ENCODE measurements at places on chromosomes 7 and 10.

DNA sequence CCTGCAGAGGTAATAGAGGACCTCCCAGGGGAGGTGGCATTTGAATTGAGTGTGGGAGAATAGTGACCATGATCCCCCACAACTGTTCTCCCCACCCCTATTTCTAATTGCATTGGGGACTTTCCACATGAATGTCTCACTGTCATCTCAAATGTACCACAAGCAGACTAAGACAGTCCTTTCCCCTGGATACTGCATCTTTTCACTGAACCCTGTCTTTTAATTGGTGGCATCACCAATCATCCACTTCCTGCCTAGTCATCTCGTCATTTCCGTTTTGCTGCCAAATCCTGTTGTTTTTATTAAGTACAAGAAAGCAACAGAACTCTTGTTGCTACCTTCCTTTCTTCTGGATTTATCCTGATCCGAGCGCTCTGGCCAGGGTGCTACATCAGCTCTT lies 120.3 kb downstream of the NRP1 start:
- no peak for DNase-seq

DNA sequence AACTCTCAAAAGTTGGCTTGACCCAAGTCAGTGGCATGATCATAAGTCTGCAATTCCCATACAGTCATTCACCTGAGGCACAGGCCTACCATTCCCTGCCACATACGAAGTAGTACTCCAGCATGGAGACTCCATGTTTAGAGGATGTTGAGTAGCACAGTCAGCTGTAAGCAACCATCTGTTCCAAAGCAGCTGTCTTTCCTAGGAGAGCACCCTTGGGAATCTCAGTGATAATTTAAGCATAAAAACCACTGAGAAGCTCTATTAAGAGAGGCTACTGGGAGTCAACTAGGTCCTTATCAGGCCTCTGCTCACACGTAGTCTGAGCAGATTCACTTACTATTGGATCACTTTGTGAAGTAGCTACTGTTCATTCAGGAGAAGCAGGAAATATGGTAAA lies 61.6 kb upstream of the UNC5B start:
- no peak for DNase-seq

DNA sequence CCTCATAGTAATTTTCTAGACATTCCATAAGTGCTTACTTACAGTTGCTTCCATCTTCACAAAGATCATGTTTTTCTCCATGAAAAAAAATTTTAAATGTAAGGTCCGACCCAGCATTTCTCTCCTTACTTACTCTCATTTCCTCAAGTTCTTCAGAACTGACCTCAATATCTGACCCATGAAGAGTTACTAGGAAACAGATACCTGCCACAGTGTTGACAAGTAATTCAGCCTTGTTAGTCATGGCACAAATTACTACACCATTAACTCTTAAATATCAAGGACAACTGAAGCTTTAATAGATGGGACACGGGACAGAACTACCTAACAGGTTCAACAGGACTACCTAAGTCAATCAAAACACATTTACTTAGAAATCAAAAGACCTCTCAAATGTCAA lies 316.2 kb downstream of the POM121L12 start:
- DNase-seq: no peak

DNA sequence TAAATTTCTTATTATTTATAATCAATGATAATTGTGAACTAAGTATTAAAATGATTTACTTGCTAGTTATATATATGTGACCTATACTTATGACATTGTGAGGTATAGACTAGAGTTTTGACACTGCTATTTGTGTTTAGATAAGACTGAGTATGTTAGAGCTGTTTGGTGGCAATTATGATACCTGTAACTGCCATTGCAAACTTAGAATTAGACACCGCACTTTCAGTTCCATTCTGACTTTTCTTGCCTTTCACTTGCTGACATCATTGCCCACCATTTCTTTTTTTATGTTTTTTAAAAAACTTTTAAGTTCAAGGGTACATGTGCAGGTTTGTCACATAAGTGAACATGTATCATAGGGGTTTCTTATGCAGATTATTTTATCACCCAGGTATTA lies 214.5 kb downstream of the MBL2 start:
- no peak for DNase-seq

- peak; percentile 48 for DNase-seq
These were observed 23.5 kb downstream of the TMEM273 start for GRCh38 chr10:49164559-49165188.

GRCh38 chr7:106064771-106065574 lies 47.1 kb downstream of the SYPL1 start:
- peak; percentile 95 for DNase-seq

DNA sequence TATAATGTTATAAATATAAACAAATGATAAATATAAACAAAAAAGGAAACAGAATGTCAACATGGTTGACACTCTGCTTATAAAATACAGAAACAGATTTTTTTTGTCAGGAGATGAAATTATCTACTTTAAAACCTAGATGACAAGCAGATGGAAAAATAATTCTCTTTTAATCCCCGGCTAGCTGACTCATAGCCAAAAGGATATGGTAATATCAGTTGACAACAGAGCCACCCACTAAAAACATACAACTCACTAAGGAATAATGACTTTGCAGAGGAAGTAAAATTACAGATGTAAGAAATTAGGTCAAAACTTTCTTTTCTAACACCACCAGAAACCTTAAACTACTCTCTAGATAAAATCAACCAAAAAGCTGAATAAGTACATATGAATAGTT lies 131.1 kb upstream of the ABCB5 start:
- DNase-seq: no peak

GRCh38 chr10:99370993-99371392 lies 41.8 kb downstream of the CNNM1 start:
- peak; percentile 28 for DNase-seq

GRCh38 chr10:93993782-93994437 lies at the start of gene PLCE1:
Gene PLCE1, plus strand, starts transcription at chr10:93993931. Its CDS starts 37,116 bp downstream, at chr10:94031047.
- DNase-seq: peak; percentile 62

DNA sequence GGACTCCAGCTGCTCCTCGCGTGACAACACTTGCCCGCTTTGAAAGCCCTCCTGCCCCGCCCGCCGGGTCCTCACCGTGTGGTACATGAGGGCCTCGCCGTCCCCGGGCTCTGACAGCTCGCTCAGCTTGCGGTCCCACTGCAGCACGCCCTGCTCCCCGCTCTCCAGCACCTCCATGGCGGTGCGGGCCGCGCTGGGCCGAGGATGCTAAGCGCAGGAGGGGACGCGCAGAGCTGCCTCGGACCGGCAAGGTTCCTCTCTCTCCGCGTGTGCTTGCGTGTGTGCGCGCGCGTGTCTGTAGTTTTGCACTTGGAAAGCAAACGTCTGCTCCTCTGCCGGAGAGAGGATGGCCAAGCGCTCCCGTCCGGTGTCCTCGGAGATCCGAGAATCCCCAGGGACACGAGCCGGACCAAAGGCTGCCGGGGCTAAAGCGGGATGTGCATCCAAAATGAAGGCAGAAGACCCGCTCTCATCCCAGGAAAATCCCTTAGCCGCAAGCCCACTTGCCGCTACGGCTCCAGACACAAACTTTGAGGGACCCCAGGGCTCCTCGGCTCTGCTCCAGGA lies at the start of gene CREB3L2:
Gene CREB3L2 (minus strand): TSS at position 558 of the 567 bp plus-strand sequence. CDS start 381 bp downstream, at position 177.
- DNase-seq: peak; percentile 76

DNA sequence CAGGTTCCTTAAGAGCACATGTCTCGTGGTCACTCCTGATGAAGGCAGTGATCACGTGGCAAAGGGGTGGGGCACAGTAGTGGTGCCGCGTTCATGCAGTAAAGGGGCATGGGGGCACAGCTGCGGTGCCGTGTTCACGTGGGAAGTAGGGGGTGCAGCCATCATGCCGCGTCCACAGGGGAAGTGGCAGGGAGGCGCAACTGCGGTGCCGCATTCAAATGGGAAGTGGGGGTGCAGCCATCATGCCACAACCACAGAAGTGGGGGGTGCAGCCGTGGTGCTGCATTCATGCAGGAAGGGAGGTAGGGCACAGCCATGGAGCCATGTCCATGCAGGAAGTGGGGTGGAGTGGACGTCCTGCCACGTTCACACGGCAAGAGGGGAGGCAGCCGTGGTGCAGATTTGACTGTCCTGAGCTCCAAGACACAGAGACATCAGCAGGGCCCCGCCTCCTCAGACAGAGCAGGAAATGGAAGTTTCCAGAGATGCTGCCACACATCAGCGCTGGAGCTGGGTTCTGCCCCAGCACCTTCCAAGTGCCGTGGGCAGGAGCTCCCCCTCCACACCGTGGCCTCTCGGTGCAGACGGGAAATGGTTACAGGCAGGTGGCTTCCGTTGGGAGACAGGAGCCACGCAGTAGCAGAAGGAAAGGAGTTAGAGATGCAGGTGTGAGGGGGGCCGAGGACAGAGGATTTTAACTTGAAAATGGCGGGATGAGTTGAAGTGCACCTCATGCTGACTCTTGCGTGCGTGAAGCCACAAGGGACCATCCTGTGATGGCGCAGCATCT lies 95.0 kb upstream of the DDC start:
- no peak for DNase-seq

DNA sequence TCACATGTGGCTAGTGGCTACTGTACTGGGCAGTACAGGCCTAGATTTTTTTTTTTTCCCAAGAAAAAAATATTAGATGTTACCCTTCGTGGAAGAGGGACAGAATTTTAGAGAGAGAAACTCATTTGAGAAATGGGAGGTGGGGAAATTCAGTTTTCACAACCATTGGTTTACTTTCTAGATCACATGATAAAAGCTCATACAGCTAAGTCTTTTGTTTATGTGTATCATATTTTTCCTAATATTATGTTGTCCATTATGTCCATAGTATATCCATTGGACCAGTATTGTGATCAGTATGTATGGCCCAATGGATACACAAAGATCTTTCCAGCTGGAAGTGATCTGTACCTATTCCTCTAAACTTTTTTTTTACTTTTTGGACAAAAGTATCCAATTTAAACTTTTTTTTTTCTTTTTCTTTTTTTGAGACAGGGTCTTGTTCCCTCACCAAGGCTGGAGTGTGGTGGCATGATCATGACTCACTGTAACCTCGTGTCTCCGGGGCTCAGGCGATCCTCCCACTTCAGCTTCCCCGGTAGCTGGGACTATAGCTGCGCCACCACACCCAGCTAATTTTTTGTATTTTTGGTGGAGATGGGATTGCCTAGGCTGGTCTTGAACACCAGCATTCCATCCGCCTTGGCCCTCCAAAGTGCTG lies 4.1 kb downstream of the CALU start:
- peak; percentile 28 for DNase-seq

DNA sequence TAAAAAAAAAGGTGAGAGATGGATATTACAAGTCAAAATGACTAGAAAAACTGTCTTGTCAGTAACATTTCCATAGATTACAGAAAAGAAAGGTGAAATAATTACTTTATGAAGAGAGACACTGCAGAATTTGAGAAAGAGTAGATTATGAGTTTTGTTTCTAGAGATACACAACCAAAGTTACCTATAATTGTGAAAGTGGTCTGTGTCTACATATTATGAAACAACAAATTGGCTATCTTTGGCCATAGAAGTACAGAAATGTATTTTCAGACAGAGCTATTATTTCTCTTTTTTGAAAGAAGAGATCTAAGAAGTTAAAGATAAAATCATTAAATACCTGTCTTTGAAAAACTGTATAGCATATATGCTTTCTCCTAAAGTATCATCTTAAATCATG lies 30.1 kb downstream of the KCND2 start:
- DNase-seq: no peak

DNA sequence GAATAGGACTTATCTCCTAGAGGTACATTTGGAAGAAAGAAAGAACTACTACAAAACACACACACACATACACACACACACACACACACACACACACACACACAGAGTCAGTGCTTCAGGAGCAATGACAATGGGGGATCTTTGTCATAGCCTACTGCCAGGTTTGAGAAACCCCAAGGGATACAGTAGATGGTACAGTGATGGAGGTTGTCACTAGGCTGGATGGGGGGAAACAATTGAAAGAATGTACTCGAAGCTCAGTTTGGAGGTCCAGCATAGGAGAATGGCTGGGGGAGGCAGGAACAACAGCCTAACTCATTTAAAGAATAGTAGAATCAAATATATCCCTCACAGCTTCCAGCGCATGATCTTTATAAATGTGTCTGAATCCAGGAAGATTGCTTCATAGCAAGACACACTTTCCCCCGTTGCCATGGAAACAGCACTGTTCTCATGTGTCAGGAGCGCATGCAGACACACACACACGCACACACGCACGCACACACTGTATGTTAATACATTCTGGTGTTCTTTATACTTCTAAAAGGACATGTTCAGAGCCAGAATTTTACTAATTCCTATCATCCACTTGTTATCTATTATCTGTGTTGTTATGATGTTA lies 32.6 kb upstream of the ZNRF2 start:
- peak; percentile 6 for DNase-seq

DNA sequence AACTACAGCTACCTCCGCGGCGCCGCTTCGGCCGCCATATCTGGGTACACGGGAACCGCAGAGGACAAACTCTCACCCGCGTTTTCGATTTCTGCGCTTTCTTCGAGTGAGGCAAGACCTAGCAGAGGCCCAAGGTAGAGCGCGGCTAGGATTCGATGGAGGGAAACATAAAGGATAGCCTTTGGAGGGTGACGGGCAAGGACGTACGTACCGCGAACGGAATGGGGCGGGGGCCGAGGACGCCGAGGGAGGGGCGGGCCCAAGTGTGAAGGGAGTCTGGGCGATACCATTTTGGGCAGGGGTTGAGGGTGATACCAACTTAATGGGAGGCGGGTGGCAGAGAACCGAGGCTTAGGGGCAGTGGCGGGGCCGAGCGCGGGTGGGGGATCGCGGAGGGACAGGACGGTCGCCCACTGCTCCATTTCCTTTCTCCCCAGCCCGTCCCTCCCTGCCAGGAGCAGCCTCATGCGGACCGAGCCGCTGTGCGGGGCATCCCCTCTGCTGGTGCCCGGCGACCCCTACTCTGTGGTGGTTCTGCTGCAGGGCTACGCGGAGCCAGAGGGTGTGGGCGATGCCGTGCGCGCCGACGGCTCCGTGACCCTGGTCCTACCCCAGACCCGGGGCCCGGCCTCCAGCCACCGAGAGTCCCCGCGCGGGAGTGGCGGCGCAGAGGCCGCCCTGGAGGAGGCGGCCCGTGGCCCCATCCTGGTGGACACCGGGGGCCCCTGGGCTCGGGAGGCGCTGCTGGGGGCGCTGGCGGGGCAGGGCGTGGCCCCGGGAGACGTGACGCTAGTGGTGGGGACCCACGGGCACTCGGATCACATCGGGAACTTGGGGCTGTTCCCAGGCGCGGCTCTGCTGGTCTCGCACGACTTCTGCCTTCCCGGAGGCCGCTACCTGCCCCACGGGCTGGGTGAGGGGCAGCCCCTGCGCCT lies at the start of gene MBLAC1:
Gene MBLAC1 (plus strand): TSS at position 37 of the 935 bp plus-strand sequence. CDS start 429 bp downstream, at position 466.
- peak; percentile 92 for DNase-seq

GRCh38 chr7:76302347-76303201 lies at the start of gene HSPB1:
Gene HSPB1, plus strand, starts transcription at chr7:76302673. Its CDS starts 40 bp downstream, at chr7:76302713.
- DNase-seq: peak; percentile 94

GRCh38 chr10:3470191-3470590 lies 297.6 kb upstream of the PITRM1 start:
- no peak for DNase-seq

- DNase-seq: no peak
These were observed 28.8 kb upstream of the LRRC4 start for GRCh38 chr7:128060018-128060417.

- peak; percentile 73 for DNase-seq
These were observed 57.1 kb upstream of the ABLIM1 start for GRCh38 chr10:114715171-114715670.

GRCh38 chr10:91617072-91617609 lies 15.7 kb downstream of the PPP1R3C start:
- DNase-seq: peak; percentile 93

GRCh38 chr10:54469587-54470323 lies 331.3 kb downstream of the PCDH15 start:
- no peak for DNase-seq

Measured in fibroblast of skin of back (primary cell).